AG09319 (cell line): ENCODE measurements at places on chromosomes 1 and 21.

DNA sequence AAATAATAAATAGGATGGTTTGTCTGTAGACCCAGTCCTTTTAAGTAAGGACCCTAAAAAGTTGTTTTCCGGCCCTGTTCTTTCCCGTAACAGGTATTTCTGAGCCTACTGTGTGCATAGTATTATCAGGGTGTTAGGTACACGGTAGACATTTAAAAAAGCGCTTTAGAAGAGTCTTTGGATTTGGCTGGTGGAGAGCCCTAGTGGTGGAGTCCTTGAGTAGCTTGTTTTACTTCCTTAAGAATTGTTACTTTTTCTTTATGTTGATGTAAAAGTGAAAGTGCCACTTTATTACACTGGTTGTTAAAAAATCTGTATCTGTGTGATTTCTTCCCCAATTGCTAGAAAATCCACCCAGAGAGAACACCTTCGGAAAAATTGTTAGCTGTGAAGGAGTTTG lies 36.8 kb downstream of the SMYD2 start:
- no peak for DNase-seq

DNA sequence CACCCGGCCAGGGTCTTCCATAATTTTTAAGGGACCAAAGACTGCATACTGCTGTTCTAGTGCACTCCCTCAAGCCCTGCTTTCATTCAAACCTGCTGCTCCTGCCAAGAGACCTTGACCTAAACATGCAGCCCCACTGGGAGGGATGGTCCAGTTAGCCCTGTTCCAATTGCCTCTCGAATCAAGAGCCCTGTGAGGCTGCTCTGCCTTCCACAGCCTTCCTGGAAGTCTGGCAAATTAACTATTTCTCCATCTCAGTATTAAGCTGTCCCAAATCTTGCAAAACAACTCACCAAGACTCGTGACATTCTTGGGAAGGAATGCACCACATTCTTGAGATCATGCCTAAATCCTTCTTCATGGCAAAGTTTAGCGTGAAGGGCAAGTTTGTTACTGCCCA lies 231.3 kb downstream of the C1orf94 start:
- no peak for DNase-seq

DNA sequence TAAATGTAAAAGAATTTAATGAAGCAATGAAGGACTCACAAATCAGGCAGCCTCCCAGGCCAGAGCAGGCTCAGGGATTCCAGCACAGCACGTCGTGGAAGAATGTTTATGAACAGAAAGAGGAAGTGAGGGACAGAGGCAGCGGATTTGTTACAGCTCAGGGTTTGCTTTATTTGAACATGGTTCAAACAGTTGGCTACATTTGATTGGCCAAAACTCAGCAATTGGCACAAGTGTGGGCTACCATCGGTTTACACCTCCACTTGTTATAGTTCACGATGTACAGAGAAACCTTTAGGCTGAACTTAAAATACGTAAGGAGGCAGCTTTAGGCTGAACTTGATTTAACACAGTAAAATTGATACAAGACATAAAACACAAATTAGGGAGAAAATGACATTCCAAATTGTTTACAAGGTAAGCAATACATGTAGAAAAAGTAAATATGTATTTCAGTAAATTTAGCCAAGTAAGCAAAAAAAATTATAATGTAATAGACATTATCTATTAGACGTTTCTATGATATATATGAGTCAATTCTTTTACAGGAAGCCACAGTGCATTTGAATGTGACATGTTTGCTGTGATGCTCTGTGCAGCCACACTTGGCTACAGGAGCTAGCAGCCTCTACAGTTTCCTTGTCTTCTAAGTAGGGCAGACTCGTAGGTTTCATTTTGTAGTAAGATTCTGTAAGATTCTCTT lies 126.5 kb downstream of the ADSS2 start:
- DNase-seq: no peak

DNA sequence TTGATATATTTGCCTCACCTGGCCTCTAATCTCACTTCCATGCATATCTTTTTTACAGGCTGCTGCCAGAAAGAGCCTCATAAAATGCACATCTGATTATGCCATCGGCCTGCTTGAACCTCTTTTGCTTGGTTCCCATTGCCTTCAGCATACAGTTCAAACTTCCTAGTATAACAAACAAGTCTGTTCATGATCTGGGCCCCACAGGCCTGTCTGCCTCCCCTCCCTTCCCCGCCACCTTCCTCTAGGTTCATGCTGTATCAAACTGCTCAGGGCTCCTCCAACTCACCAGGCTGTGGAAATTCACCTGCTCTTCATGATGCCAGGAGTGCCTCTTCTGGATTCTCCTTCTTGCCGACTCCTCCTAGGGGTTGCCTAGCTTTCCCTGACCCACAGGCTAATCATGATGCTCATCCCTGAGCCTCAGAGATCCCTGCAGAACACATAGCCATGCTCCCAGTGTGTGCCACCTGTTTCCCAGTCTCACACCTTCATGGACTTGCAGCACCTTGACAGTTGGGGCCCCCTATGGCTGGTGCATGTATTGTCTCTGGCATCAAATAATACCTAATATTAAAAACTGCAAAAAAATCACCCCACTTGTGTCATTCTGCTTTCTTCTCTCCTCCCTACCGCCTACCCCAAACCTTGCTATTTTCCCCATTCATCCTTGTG lies 33.7 kb upstream of the CD2 start:
- DNase-seq: no peak

DNA sequence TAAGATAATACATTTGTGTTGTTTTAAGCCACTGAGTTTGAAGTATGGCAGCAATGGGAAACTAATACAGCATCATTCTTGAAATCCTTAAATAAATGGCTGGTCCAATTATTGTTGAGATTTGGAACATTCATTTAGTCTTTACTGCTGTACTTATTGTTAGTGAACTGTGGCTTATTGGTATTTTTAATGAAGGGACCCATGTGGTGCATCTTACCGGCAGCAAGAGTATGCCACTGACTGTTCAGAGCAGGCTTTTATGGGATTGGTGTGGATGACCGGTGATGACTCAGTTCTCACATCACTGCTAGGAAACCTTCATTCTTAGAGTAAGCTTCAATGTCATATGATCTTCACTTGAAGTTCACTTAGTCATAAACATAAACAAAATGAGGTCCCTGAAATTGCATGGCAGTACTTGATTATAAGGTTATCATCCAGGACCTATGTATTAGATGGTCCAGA lies 31.5 kb downstream of the PRKAA2 start:
- DNase-seq: peak; percentile 29

- DNase-seq: no peak
Observed at GRCh38 chr1:17170571-17170970, 34.4 kb upstream of the PADI1 start.

DNA sequence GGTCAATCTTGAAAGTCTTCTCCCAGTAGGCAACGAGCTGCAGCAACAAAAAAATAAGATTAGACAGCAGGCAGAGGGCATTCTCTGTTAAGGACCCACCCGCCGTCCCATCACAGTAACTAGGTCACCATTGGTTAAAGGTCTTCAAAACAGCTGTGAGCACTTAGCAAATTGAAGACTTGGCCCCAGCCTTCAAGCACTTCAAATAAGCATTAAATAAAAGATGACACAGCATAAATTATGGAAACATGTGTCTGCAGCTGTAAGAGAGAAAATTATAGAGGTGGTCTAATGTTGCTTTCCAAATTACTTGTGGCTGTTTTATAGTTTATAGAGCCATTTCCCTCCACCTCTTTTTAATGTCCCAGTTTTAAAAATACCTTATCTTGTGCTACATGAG lies 61.2 kb downstream of the VANGL1 start:
- no peak for DNase-seq

DNA sequence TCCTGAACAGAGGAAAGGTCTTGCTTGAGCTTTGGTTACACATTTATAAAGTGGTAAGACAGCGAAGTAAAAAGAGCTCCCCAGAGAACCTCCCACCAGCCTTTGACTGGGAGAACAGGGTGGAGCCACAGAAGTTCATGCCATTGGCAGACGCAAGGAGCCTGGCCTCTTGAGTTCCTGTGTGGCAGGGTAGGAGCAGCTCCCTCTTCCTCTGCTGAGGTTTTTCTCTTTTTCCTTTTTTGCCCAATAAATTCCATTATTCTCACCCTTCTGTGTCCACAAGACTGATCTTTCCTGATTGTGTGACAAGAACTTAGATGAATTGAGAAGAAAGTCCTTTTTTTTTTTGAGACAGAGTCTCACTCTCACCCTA lies 4.3 kb downstream of the THEM4 start:
- no peak for DNase-seq

GRCh38 chr1:224589006-224589405 lies 27.1 kb upstream of the CNIH3 start:
- DNase-seq: no peak
